GM18507 (cell line): ENCODE measurements at places on chromosomes 7 and 10.

DNA sequence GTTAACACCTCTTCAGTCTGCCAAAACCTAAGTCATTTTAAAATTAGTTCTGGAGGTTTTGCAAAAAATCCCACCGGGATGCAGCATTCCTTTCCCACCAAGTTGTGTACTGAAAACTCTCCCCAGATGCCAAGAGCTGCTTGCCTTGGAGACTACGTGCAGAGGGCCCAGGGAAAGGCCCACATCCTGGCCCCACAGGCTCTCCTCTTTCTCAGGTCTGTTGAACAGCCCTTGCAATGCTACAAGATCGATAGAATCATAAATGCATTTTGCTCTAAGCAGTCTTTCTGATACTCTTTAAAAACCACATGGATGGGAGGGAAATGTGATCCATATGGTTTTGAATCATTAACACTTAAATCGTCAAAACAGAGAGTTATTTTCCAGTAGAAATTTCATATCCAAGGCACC, 126.7 kb upstream of the ZMIZ1 start:
- DNase-seq, result no peak

GRCh38 chr7:69889338-69889975, 291.2 kb downstream of the AUTS2 start:
- no peak for DNase-seq

DNA sequence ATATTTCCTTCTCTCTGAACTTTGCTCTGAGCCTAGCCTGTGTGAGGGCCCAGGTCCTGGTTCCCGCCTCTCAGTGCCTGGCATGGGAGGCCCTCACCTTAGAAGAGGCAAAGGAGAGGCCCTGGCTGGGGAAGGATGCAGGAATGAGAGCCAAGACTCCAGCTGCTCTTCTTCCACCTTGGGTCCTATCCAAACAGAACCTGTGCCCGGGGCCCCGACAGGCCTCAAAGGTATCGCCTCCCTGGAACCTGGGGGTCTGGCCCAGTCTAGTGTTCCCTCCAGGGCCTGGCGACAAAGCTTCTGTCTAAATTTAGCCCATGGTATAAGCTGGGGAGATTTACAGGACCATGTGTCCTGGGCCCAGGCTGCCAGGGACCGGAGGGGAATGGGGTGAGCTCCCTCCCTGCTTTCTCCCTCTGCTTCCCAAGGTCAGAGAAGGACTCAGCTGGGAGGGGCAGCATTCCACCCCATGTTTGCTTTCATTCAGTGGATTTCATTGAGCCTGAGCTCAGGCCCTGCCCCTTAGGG, 12.0 kb upstream of the CRHR2 start:
- no peak for DNase-seq

DNA sequence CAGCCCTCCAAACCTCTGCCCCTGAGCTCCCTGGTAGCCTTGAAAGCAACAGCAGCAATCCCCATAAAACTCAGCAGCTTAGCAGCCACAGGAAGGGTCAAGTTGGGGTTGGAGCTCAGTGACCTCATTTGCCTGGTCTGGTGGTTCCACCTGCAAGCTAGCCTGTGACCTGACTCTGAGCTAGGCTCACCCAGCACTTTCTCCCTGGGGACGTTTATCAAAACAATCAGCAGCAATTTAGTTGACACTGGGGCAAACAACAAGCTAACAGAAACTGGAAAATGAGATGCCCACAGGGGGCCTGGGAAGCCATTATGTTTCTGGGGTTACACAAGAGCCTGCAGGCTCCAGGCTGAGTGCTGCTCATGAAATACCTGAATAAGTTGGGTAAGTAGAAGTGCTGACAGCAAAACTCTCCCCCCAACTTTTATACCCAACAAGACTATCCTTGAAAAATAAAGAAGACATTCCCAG, 22.4 kb upstream of the CRYGN start:
- DNase-seq, result no peak

DNA sequence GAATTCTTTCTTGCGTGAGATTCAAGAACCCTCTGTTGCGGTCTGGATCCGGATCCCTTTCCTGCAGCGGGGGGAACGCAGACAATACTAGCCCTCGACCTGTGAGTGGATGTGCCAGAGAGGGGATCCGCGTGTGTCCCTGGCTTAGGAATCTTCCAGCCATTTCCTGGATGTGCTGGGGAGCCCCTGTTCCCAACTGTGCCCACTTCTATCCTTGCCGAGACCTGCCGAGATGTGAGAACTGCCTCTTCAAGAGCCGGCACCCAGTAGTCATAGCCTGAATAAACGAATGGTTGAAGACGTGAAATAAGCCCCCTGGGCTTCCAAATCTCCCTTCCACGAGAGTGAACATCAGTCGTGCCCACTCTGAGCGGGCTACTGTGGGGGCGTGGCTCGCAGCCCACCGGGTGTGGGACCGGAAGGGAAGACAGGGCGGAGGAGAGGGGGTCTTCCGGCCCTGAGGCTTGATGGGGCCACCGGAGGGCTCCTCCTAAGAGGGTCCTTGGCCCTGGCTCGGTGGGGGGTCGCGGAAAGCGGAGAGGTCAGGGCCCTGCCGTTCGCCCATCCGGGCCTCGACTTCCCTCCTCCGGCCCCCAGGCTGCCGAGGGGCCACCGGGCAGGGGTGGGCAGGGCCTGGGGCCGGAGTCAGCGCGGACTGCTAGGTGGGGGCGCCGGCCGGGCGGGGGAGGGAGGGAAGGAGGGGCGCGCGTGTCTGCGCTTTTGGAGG, 1.3 kb upstream of the CCDC136 start:
- DNase-seq, result no peak

- no peak for DNase-seq
Measured at GRCh38 chr7:154584352-154585252, 418.3 kb downstream of the PAXIP1 start.

DNA sequence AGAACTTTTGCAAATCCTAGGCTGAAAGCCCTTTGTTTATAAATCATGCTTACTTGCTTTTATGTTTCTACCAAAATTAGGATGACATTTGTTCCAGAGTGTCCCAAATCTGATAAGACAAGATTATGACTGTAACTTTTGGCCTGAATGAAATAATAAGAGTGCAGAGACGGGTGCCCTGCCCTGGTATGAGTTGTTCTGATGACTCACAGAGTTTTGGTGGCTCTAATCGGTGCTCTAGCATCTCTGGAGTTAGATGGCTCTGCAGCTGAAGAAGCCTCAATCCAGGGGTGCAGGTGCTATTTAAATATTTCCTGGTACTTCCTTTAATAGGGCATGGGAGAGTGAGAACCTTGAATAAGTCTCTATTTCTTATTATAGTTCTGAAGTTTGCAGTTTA, 102.2 kb upstream of the ELMO1 start:
- DNase-seq, result no peak

DNA sequence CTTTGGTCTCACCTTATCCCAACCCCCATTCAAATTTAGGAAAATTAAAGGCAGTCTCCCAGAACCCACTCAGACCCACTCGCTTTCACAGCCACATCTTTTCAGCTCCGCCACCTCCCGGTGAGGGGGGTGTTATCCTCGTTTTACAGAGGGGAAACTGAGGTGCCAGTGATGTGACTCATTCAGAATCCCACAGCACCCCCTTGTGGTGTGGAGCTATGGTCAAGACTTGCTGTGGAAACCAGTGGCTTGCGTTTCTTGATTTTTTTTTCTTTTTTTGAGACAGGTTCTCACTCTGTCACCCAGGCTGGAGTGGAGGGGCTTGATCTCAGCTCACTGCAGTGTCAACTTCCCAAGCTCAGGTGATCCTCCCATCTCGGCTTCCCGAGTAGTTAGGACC, 27.6 kb downstream of the SLC35G1 start:
- DNase-seq, result no peak

DNA sequence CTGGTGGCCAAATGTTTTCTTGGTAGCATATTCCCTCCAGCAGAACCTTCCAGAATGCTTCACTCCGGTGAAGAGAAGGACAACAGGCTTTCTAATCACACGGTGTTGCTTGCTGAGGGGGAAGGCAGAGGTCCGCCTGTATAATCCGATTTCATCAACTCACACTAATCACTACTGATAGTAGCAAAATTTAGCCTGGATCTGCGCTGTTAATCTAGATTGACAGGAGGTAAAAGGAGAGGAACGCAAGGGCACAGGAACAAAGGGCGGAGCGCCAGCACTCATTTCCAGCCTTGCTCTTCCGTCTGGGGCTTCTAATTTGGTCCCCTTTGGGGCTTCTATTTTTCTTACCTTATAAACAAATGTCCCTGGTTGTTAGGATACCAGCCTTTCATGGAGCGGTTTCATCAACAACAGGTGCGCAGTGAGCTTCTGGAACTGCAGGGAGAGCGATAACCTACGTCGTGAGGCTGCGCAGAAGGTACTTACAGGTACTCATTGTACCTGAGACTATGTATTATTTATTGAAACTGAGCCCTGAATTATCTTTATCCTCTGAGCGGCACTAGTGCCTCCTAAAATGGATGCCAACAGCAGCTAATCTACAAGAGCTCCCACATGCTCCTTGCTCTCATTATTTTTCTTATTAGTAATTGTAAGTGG, 150.6 kb downstream of the CACNB2 start:
- DNase-seq, result no peak

- no peak for DNase-seq
Measured at GRCh38 chr10:57026307-57026706, 665.2 kb upstream of the ZWINT start.

DNA sequence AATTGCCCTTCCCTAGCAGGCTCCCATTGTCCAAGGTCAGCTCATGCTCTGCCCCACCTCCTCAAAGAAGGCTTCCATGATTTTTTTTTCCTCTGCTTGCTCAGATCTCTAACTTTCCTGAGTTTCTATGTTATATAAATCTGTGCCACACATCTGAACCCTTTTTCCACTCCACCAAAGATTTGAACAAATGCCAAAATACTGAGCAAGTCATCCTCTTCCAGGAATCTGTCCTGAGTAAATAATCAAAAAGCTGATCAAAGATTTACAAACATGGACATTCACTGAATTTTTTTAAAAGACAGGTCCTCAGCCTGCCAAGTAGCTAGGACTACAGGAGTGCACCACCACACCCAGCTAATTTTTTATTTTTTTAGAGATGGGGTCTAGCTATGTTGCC, 102.8 kb upstream of the ARID5B start:
- no peak for DNase-seq

GRCh38 chr10:74924251-74924963, 98.0 kb downstream of the KAT6B start:
- no peak for DNase-seq

DNA sequence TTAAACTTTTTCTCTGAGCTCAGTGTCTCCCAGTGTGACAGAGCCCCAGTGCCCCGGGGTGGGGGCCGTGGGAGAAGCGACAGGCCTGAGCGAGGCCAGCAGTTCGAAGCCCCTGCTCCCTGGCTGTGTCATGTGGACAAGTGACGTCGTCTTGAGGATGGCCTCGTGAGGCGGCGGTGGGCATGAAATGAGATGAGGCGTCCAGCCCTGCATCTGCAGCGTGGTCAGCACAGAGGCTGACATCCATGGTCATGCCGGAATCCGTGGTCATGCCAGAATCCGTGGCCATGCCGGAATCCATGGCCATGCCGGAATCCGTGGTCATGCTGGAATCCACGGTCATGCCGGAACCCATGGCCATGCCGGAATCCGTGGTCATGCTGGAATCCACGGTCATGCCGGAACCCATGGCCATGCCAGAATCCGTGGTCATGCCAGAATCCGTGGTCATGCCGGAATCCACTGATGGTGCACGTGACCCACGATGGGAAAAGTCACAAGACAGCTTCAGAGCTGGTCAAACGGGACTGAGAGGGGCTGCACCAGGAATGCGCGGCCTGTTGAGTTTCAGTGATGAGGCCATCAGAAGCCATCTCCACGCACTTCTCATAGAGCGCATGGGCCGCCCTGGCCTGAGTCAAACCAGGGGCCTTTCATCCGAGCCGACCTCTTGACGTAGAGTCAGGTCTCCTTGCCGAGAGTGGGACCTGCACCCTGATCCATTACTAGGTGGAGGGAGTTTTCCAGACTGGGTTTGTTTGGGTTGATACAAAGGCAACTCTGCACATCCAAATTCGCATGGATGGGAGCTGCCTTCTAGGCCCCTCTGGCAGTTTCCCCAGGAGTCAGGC, 342.5 kb downstream of the PTPRN2 start:
- DNase-seq, result no peak

- DNase-seq, result no peak
Measured at GRCh38 chr7:41039981-41040380, 662.9 kb downstream of the INHBA start.

DNA sequence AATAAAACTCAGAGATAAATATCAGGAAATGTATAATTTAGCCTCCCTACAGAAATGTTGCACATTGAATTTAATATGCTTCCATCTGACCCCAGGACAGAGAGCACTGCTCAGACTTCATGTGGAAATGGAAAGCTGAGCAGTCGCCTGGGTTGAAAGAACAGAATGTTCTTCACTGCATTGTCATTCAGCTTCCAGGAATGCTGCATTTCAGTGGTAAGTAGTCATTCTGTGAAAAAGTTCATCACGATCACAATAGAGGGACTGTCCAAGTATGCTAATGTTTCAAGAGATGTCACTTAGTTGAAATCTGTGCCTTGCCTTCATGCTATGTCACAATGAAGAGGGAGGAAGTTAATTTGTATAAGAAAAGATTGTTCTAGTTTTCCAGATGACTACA, 147.3 kb downstream of the NRCAM start:
- DNase-seq, result no peak

GRCh38 chr10:92839191-92840085, 8.9 kb upstream of the EXOC6 start:
- no peak for DNase-seq

- DNase-seq, result no peak
Measured at GRCh38 chr7:106520962-106521514, 139.9 kb downstream of the CCDC71L start.

GRCh38 chr7:91103363-91103762, 160.9 kb upstream of the FZD1 start:
- no peak for DNase-seq

DNA sequence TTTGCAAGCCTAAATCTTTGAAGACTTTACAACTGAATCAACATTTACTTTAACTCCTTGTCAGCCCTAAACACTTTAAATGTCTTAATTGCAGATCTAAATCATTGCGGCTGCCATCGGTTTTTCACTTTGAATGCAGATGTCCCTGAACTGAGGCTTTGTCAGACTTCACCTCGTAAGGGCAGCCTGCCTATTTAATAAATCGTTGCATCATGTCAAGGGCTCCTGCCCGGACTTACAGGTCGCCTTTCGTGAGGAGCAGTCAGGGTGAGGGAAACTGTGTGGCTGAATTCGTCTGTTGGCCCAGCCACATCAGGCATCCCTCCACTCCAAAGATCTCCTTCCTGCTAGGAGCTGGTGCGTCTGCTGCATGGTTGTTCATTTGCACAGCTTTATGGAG, 368.2 kb upstream of the NPVF start:
- no peak for DNase-seq

DNA sequence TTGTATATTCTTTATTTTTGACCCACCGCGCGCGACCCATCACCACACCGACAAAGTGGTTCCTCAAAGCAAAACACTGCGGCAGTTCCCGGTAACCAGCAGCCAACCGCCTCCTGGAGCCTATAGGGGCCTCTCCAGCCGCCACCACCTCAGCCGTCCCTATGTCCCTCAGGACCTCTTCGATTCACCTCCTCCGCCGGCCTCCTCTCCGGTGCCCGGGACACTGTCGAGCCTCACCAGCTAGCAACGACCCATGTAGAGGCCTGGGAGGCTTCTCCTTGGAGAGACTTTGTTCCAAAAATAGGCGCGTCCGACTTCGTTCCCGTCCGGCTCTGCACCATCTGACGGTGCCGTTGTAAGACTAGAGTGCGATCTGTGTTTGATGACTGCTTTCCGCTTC, 158.8 kb downstream of the HGF start:
- no peak for DNase-seq

GRCh38 chr10:6928586-6928985, 348.5 kb upstream of the PRKCQ start:
- DNase-seq, result no peak
